ENCODE measurements at places on chromosomes 16 and 17.
A peak's percentile ranks its signal among the peaks of the same experiment; 100 is the strongest.

GRCh38 chr16:56400458-56400857 lies 24.9 kb downstream of the AMFR start:
- DNase-seq = no peak

- DNase-seq = no peak
These were observed 101.1 kb downstream of the FOXL1 start for GRCh38 chr16:86679490-86679889.

DNA sequence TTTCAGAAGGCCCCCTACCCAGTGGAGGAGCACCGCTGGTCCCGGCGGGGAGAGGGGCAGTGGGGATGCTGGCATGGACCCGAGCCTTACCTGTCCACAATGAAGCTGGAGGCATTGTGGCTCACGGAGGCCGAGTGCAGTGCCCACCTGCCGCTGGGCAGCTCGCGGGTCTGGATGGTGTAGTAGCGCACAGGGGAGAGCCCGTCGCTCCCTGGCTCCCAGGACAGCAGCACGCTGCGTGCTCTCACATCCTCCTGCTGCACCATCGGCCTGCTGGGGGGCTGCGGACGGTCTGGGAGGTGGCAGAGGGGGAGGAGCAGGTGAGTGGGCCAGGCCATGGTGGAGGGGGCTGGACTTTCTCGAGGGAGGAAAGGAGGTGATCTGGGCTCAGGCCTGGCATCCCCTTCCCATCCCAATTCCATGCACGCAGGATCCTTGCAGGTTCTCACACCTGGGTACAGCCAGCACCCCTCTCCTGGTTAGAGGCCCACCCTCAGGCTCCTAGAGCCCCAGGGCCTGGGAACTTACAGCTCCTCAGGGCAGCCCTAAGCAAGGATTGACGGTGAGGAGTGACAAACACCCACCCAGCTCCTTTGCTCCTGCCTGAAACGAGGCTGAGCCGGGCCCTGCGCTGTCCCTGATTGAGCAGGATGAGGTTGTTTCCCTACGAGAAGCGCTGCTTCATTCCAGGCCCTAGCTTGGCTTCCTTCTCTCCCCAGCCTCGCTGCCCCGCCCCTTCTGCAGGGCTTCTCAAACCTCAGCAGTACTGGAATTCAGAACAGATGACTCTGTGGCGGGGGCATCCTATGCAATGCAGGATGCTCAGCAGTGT lies 76.2 kb upstream of the CDC42EP4 start:
- no peak for DNase-seq

DNA sequence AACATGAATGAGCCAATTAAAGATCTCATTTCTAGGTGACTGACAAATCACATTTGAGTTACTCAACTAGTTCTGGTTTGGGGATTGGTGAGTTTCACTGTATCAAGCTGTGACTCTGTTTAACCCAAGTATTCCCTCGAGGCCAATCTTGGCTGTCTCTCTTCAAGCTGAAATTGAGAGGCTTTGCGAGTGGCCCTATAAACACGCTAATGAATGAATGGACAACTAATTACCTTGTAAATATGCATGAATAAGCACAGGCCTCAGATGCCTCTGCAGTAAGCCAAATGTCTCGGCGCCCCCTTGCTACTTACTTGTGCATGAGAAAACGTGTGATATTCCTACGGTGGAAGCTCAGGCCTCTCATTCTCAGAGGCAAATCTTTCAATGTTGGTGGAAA lies 450.3 kb upstream of the PSMD7 start:
- DNase-seq = no peak

DNA sequence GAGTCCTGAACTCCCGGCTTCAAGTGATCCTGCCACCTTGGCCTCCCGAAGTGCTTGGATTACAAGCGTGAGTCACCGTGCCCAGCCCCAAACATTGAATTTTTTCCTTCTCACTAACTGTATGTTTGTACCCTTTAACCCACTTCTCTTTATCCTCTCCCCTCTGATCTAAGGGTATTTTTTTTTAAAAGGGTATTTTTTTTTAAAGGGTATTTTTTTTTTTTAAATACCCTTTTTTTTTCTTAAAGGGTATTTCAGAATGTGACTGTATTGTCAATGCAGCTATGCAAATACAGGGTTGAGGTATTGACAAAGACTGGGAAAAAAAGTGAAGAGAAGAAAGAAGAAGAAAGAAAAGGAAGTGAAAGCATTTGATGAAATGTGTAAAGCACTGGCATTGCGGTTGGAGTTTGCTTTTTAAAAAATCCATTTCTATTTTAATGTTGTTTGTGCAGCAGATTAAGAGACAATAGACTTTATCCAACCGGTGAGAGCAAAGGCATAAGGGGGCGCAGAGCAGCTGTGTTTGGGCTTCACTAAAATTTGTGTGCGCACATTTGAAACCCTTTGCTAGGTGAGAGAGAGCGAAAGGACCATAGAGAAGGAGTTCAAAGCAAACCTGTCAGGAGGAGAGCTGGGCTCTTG lies 42.4 kb downstream of the SYT17 start:
- no peak for DNase-seq

GRCh38 chr17:80992948-80993624 lies 1.4 kb downstream of the CHMP6 start:
- no peak for DNase-seq

DNA sequence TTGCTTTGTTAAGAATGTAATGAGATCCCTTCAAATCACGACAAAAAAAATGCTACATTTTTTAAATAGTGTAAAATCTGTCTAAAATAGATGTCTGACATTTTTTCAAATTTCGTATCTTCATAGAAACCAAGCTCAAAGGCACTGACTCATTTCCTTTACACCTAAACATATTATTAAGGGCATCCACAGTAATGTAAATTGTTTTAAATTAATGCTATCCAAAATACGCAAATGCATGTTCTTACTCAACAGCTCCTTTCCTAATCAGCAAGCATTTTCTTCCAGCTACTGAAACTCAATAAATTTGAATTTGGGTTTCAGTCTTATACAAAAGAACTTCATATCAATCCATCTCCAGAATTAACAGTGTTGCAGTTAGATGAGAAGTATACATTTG lies 4.3 kb downstream of the C16orf87 start:
- no peak for DNase-seq

GRCh38 chr16:50547340-50548124 lies 664 bp upstream of the NKD1 start:
- peak; percentile 22 for DNase-seq

DNA sequence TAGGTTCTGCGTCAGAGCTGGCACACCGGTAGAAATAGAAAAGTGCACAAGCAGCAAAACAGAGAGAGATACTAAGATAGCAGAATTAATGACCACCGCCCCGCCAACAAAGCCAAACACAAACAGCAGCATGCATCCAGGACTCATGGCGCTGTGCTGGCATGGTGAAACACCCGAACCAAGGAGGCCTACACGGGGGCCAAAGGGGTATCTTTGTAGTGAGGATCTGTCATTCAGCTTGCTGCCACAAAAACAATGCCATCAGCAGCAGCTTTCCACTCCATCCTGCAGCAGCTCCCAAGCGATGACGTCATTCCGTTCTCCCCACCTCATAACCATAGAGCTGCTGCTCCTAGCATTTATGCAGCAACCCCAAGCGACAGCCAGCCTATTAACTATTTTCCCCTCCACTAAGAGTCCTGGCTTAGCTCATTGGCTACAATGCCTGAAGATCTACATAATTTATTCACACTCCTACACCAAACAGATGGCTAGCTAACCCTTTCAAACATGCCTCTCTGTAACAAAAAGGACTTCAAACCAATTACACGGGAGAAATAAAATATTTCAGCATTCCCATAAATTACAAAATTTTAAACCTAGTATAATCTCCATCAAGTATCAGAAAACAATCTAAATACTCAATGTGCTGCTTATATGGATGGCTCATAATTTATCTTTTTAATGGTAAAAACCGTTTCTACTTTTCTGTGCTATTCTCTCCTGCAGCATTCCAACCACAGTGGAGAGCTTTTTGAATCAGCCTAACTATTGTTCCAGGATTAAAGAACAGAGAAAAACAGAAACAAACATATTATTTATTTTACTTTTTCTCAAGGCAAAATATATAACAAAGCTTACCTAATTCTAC lies 73.9 kb downstream of the SPAG9 start:
- DNase-seq = no peak

DNA sequence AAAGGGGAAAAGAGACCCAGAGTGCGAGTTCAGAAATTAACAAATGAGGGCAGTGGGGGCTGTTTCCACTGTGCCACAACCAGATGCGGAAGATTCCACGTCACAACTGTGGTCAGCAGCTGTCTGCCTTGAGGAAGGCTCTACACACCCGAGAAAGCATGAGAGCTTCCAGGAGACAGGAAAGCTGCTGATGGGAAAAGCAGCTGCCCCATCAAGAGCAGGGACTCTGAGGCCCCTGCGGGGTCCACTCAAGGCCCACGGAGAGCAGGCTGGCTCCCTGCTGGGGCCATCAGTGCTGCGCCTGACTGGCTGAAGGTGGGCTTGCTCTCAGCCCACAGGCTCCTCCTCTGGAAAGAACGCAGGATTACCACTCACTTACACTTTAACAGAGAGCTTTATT lies 14.8 kb upstream of the TRAP1 start:
- no peak for DNase-seq

GRCh38 chr16:54542805-54543505 lies 256.4 kb upstream of the IRX3 start:
- no peak for DNase-seq

DNA sequence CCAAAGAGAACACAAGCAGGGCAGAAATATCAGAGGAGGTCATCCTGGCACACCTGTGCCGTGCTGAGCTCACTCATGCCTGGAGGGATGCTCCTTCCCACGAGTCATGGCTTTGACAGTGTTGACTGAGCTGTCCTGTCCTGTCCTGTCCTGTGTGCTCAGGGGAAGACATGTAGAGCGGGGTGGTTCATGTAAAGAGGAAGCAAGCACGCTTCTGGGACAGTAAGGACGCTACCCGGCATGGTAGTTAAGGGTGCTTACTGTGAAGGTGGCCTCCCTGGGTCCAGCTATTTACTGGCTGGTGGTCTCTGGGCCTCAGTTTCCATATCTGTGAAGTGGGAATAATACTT lies 398 bp downstream of the LGALS9 start:
- no peak for DNase-seq

DNA sequence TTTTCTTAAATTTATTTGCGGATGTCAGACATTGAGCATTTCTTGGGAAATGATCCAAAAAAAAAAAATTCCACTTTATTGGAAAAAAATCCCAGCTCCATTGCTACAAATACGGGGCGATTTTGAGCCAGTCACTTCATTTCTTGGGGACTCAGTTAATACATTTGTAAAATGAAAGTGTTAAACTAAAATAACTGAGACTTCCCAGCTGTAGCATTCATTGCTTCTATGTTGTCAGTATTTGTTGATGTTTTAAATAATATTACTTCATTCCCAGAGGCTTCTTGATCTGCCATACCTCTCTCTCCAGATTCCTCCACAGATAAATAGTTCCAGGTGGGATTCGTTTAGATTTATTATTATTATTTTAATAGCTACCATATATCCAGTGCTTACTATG lies 77.1 kb upstream of the HS3ST3A1 start:
- DNase-seq = no peak

GRCh38 chr16:86995456-86995855 lies 321.7 kb downstream of the C16orf95 start:
- DNase-seq = no peak

DNA sequence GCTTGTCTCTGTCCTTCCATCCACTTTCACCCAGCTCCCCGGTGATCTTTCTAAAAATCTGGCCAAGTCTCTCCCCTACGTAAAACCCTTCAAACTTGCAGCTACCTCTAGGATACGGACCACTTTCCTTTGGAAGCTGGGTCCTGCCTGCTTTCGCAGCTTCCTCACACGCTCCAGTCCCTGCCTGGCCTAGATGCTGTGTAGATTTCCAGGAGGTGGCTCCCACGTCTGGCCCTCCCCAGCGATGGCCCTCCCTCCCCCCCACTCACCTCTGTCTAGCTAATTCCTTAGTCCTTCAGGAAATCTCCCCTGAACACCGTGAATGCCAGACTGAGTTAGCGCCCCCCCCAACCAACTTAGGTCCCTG lies 579 bp upstream of the LRRC59 start:
- no peak for DNase-seq

GRCh38 chr16:89197033-89197632 lies 3.2 kb downstream of the SLC22A31 start:
- no peak for DNase-seq

- DNase-seq = no peak
These were observed 12.3 kb downstream of the FOXF1 start for GRCh38 chr16:86522634-86523033.

DNA sequence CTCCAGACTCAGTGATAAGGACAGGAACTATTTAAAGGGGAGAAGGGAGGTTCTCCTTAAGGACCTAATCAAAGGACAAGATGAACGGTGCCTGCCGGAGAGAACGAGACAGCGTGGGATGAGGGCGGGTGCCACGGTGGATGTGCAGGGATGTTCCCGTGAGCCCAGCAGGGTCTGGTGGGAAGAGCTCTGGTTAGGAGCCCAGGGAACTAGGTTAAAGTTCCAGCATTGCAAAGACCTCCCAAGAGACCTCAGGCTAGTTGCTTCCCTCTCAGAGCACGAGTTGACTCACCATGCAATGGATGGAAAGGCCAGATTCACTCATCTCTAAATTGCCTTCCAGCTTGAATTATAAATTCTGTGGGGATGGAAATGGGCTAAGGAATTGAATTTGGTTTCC lies 14.7 kb downstream of the CCR7 start:
- no peak for DNase-seq
